ENCODE measurements at places on chromosomes 4 and X.

DNA sequence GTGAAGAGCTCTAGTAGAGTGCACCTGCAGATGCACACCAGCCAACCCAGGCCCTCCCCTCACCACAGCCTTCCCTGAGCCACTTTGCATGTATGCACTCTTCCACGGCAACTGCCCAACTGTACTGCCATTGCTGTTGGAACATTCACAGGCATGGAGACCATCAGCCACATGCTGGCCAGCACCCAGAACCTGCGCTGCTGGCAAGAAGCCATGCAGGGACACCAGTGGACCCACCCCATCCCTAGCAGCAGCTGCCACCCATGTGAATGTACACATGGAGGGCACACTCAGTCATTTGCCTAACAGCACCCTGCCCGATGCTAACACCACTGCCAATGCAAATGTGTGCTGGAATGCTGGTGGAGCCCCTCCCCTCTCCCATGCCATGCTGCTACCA lies 35.6 kb downstream of the FAM47B start:
- no peak for DNase-seq
- no peak overlapping the region for H3K27ac ChIP-seq
- no peak overlapping the region for H3K4me3 ChIP-seq
- no peaks in the 10 kb centered on the region for H3K36me3 ChIP-seq

DNA sequence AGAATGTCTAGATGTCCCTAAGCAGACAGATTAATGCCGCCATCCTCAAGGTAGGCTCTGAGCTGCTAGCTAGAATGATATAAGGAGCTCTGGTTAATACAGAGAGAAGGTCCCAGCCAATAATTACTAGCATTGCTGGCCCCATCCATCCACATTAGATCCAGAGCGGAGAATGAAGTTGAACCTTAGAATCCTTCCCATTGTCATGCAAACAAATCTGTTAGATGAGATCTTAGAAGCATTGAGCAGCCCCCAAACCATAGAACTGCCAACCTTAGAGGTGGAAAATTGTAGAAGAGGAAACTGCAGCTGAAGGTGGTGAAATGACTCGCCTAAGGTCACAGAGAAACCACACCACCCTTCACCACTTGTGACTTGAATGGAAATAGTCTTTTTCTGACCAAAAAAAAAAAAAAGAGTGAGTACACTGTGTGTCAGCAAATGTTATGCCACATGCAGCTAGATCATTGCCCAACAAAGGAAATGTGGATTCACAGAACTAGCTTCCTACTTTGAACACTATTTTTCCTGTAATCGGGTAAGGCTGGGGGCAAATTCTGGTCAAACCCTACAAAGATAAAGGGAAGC lies 162.1 kb downstream of the SMIM20 start:
- no peak for DNase-seq
- no peaks in the 10 kb centered on the region for H3K4me1 ChIP-seq
- H3K27me3 ChIP-seq = no peaks in the 10 kb centered on the region
- H3K27ac ChIP-seq = no peak overlapping the region
- H3K4me3 ChIP-seq = no peak overlapping the region

GRCh38 chrX:136619899-136620505 lies 28.0 kb upstream of the CD40LG start:
- no peak overlapping the region for H3K4me3 ChIP-seq

GRCh38 chr4:176534566-176534965 lies 214.8 kb downstream of the SPCS3 start:
- H3K4me1 ChIP-seq = no peaks in the 10 kb centered on the region
- no peaks in the 10 kb centered on the region for H3K27me3 ChIP-seq
- H3K27ac ChIP-seq = no peak overlapping the region
- no peak for DNase-seq
- no peak overlapping the region for H3K4me3 ChIP-seq

DNA sequence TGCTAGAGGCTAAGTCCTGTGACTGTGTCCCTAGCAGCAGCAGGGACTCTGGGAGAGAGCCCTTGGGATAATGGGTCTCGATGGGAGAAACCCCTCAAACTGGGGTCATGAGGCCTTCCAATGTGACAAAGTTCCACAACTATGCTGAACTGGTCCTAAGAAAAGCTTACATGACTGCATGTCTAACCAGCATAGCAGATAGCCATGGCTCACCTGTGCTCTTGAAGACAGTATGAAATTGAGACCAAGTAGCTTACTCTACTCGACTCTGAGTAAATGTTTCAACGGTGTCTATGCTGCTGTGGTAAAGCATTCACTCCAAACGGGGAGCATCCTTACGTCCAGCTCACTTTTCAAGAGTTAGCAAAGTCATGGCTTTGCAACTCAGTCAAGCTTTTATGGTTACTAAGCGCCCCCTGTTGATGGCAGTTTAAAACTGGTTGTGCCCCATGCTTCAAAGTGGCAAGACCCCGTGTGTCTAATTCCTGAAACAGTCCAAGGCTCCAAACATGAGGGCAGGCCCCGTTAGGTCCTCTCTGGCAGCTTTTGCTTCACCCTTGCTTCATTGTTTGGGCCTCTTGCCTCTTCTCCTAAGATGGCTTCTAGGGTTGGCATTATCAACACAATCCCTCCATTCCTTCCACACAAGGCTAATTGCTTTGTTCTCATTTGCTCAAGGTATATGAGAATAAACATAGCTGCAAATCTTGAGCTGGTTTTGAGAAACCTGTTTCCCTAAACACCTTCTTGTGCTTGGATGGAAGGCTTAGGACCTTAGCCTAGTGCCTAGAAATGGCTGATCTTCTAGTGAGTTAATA lies 46.6 kb downstream of the CCNG2 start:
- H3K27me3 ChIP-seq = no peaks in the 10 kb centered on the region
- no peaks in the 10 kb centered on the region for H3K4me1 ChIP-seq
- no peak for DNase-seq
- H3K36me3 ChIP-seq = no peaks in the 10 kb centered on the region
- no peak overlapping the region for H3K27ac ChIP-seq
- H3K4me3 ChIP-seq = no peak overlapping the region

GRCh38 chr4:20264688-20265087 lies 13.0 kb downstream of the SLIT2 start:
- H3K36me3 ChIP-seq = no peaks in the 10 kb centered on the region
- H3K4me1 ChIP-seq = no peaks in the 10 kb centered on the region
- DNase-seq = no peak
- H3K4me3 ChIP-seq = no peak overlapping the region

GRCh38 chr4:89299153-89299791 lies 8.3 kb downstream of the GPRIN3 start:
- no peaks in the 10 kb centered on the region for H3K36me3 ChIP-seq
- peak overlapping the region; percentile 36 for H3K4me3 ChIP-seq
- DNase-seq = no peak
- H3K27me3 ChIP-seq = no peaks in the 10 kb centered on the region

DNA sequence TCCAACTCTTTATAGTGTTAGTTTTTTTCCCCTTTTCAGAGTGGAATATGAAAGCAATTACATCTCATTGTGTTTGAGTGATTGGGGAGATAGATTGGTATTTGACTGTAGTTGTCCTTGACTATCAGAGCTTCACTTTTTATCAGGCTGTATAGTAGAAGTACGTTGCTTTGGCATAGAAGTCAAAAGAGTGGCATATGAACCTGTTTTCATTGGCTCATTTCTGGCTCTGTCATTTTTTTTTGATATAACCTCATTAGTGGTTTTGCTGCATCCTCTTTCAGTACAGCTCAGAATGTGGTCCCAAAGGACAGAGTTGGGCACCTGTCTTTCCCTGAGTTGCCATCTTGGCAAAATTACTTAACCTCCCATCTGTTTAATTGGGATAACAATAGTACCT lies 1.4 kb downstream of the TMA16 start:
- DNase-seq = no peak
- no peak overlapping the region for H3K27ac ChIP-seq
- no peaks in the 10 kb centered on the region for H3K36me3 ChIP-seq
- H3K27me3 ChIP-seq = no peaks in the 10 kb centered on the region
- H3K4me3 ChIP-seq = peak overlapping the region; percentile 61
- H3K4me1 ChIP-seq = peaks cover 13% of the 10 kb centered on the region

- H3K36me3 ChIP-seq = peaks cover 57% of the 10 kb centered on the region
- DNase-seq = no peak
- no peak overlapping the region for H3K4me3 ChIP-seq
- H3K4me1 ChIP-seq = no peaks in the 10 kb centered on the region
- H3K27me3 ChIP-seq = no peaks in the 10 kb centered on the region
- no peak overlapping the region for H3K27ac ChIP-seq
Measured at GRCh38 chr4:153618833-153619232, 65.2 kb upstream of the TLR2 start.

GRCh38 chr4:65340382-65341109 lies 329.7 kb downstream of the EPHA5 start:
- no peaks in the 10 kb centered on the region for H3K36me3 ChIP-seq
- no peak overlapping the region for H3K4me3 ChIP-seq
- H3K27me3 ChIP-seq = no peaks in the 10 kb centered on the region
- DNase-seq = no peak

DNA sequence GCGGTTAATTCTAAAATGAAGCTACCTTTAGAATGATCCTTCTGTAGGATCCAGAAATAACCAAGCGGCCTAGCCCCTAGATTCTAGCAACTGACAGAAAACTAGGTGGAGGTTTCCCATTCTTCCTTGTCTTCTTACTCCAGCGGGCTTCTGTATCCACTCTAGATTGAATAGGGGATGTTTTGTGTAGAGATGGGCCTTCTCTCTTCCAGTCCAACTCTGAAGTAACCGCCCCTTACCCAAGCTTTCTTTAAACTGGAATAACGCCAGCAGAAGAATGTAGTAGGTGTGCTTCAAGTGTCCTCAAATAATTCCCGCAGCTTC lies 386 bp upstream of the TMEM184C start:
- no peak for DNase-seq
- H3K4me1 ChIP-seq = peaks cover 24% of the 10 kb centered on the region
- peak overlapping the region; percentile 85 for H3K27ac ChIP-seq
- H3K4me3 ChIP-seq = peak overlapping the region; percentile 88
- no peaks in the 10 kb centered on the region for H3K36me3 ChIP-seq

DNA sequence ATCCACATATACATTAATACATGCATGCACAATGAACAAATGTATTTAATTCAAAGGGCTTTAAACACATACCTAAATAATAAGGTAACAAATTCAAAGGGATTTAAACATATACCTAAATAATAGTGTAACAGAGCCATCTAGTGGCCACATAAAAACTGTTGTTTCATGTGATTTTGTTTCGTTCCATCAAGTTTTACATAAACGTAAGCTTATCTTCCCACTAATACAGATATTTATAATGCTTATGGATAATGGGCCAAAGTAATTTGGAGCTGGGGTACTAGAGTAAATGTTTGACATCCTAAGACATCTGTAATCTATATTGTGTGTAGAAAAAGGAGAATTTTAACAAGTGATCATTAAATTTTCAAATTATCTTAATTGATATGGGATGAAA lies 82.3 kb downstream of the PRSS12 start:
- no peak overlapping the region for H3K4me3 ChIP-seq
- no peaks in the 10 kb centered on the region for H3K36me3 ChIP-seq
- DNase-seq = no peak
- H3K4me1 ChIP-seq = no peaks in the 10 kb centered on the region
- no peaks in the 10 kb centered on the region for H3K27me3 ChIP-seq
- no peak overlapping the region for H3K27ac ChIP-seq

DNA sequence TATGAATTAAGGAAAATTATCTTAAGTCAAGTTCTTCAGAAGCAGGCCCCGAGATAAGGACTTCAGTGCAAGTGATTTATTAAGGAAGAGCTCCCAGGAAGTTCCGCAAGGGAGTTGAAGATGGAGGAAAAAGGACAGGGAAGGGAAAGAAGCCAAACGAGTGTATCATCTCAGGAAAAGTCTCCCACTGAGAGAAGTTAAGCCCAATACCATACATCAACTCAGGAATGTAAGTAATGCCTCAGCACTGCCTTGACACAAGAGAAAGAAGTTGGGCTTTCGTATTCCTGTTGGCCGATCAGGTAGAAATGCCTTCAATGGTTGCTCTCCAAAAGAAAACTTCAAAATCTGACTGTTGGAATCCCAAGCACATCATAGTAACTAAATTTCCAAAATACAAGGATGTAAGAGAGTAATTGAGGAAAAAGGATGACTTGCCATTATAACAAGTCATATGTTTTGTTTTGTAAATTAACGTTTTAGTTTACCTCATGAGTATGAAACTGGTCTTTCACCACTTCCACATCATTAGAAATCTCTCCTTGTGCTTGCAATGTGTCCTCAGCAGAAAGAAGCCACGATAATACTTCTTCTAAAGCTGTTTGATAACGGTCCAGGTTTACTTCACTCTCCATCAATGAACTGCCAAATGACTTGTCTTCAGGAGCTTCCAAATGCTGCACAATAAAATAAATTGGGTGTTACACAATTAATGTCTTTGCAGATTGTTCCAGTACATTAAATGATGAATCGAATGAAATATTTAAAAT lies 566.7 kb downstream of the DMD start:
- no peak overlapping the region for H3K4me3 ChIP-seq
- H3K27me3 ChIP-seq = no peaks in the 10 kb centered on the region
- no peaks in the 10 kb centered on the region for H3K4me1 ChIP-seq
- DNase-seq = no peak
- H3K27ac ChIP-seq = no peak overlapping the region

All from pancreas (tissue), 10 donors.